ENCODE measurements at places on chromosomes 5 and 9. TPM values are rescaled to one million over a fixed set of nuclear protein-coding genes. Genes with fewer than 3 reads are reported as not detected.

EQTN gene
- not detected for total RNA-seq

LEAP2 gene
- 1.0 TPM for total RNA-seq

PKD2L2 gene
- total RNA-seq = 0.48 TPM

GRCh38 chr5:37615184-37615583 lies 224.7 kb downstream of the GDNF start:
- DNase-seq = no peak

DNA sequence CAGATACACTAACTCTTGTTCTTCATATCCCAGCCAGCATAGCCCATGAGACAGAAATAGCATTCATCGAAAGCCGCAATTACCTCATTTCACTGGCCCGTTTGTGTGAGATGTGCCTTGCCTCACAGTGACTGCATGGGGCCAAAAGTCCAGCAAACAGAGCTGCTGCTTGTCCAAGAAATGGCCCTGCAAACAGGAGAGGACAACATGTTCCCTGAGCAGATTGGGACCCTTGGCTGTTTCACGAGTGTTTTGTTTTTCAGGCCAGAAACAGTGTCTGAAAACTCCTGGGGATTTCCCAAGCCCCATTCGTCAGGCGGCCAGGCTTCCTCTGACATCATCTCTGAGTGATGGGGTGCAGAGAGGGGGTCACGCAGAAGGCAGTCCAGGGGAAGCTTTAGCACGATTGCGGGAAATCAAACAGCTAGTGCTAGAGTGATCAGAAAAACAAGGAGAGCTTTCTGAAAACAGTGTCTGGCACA lies 503.6 kb upstream of the PAPPA start:
- DNase-seq = peak; percentile 73

- no peak for DNase-seq
Measured at GRCh38 chr9:108217431-108218349, 638.1 kb downstream of the ACTL7B start.

DNA sequence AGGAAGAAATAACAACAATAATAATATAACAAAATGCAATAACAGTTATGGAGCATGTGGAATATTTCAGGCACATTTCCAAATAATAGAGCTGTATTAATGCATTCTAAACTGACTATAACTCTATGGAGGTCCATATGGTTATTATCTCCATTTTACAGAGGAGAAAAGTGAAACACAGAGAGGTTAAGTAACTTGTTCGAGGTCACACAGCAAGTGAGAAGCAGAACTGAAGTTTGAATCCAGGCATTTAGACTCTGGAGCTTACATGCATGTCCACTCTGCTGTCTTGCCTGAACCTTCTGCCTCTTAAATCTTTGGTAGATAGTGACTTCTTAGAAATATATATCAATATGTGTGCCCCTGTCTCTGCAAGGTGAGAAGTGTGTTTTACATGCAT lies 350.8 kb downstream of the GADD45G start:
- DNase-seq = no peak

GRCh38 chr9:5188060-5188984 lies 2.9 kb upstream of the INSL6 start:
- peak; percentile 31 for DNase-seq

DNA sequence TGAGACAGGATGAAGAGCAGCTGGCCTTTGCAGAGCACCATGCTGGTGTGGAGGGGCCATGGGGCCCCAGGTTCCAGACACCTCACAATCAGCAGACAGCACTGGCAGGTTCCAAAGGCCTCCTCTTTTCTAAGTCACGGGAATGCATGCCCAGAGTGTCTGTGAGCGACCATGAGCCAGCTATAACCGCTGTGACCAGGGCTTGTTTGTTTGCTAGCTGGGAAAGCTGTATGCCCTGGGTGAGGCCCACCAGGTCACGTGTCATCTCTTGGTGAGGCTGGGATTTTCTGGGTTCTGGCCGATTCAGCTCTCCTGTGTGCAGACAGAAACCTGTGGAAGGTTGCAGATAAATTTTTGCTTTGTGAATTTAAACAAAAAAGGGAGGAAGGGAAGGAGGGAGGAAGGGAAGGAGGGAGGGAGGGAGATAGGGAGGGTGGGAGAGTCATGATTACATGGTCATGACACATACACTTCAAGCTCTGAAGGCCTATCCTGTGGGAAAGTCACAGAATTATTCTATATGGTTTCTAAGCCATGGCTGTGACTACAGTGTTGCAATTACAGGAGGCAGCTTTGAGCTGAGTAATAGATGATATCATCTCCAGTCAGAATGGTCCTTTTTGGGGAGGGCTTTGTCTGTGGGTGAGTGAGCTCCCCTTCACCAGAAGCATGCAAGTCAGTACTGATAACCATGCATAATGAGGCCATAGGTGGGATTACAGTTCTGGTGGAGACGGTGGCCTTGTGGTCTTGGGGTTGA lies 37.2 kb downstream of the PAPPA start:
- no peak for DNase-seq

- DNase-seq = no peak
Measured at GRCh38 chr5:180050121-180050940, 21.2 kb downstream of the RNF130 start.

Data from Right ventricle myocardium superior (tissue), 1 donor.